ENCODE measurements at places on chromosomes 6 and 20.

- no peak for DNase-seq
Measured at GRCh38 chr20:55684578-55684977, 320.7 kb downstream of the CBLN4 start.

GRCh38 chr6:4253604-4254231, 118.3 kb upstream of the ECI2 start:
- no peak for DNase-seq

DNA sequence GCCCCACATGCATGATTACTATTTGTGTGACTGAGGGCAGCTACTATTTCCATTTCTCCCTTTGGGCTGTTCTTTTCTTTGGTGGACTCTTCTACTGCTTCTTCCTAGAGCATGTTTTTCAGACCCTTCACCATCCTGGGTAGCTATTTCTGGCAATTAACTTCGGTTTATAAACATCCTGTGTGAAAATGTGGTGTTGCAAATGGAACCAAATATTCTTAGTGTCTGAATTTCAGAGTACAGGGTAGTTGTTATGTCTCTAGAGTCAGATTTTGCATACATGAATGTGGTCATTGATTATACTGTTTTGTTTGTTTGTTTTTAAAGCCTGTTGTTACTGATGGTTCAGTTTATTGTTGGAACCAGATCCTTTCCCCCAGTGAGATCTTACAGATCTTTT, 49.7 kb downstream of the PROKR2 start:
- no peak for DNase-seq

DNA sequence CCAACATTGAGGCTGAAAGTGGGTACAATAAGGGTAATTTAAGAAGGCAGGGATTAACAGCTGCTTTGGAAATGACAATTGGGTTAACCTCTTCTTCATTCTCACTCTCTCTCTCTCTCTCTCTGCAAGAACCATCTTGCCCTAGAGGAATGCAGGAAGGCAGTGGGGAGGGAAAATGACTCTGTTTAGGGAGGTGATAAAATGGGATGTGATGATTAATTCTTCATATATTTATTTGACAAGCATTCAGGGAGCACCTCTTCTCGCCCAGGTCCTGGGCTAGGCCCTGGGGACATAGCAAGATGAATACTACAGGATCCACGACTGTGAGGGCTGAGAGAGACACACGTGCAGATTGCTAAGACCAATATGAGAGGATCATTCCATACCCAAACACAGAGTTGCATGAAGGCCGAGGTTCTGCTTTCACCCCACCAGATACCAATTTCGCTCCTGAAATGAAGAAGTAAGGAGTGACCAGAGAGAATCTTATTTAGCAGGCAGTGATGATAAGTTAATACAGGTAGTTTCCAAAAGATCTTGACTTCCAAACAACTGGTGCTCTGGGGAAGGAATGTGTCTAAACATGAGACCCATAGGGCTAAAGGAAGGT, 13.3 kb upstream of the PTPN1 start:
- no peak for DNase-seq

GRCh38 chr6:156425359-156426020, 351.7 kb upstream of the ARID1B start:
- DNase-seq = no peak

DNA sequence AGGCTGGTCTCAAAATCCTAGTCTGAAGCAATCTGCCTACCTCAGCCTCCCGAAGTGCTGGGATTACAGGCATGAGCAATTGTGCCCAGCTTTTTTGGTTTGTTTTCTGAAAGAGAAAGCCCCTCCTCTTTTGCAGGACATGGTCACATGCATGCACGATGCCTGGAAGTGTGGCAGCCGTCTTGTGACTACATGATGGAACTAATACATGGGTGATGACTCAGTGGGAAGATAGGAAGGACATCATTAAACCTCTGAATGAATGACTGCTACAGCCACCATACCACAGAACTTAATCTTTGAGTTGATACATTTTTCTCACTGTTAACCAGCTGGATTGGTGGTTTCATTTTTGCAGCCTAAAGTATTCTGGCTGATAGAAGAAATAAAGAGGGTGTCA, 13.4 kb upstream of the CTNNBL1 start:
- no peak for DNase-seq

GRCh38 chr6:20243288-20243687, 31.0 kb upstream of the MBOAT1 start:
- DNase-seq = no peak

DNA sequence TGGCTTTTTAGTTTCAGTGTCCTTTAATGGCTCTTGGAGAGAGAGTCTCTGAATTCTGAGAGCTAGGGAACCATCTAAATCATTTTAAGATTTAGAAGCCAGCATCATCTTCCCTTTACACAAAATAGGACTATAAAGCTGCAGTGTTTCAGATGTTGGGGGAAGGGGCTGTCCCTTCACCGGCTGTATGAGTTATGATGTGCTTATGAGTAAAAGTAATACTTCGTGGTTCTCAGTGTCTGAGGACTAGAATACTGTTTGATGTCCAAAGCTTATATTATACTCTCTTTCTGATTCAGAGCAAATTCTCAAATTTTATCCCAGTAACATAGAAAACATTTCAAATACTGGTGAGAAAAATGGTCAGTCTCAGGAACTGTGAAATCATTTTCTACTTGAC, 63.5 kb upstream of the FAM8A1 start:
- no peak for DNase-seq

DNA sequence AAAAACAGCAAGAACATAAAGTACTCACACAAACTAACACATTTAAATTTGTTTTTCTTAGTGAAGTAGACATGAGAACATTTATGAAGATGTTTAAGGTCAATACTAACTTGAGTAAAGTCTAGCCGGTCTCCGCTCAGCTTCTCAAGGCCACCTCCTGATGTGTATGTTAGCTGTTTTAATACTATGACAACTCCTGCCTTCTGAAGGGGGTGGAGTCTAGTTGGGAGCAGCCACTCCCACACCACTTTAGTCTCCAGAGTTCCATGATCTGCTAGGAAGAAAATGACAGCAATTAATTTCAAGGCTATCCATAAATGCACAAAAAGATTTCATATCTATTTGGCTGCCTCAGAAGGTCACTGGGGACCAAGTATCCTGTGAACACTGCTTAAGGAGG, at the start of gene GSTA3:
Gene GSTA3 (minus strand): TSS at position 168 of the 400 bp plus-strand sequence. CDS start 3,864 bp downstream, outside the sequence.
- no peak for DNase-seq

- no peak for DNase-seq
Measured at GRCh38 chr6:119713903-119714302, 364.3 kb upstream of the MAN1A1 start.

DNA sequence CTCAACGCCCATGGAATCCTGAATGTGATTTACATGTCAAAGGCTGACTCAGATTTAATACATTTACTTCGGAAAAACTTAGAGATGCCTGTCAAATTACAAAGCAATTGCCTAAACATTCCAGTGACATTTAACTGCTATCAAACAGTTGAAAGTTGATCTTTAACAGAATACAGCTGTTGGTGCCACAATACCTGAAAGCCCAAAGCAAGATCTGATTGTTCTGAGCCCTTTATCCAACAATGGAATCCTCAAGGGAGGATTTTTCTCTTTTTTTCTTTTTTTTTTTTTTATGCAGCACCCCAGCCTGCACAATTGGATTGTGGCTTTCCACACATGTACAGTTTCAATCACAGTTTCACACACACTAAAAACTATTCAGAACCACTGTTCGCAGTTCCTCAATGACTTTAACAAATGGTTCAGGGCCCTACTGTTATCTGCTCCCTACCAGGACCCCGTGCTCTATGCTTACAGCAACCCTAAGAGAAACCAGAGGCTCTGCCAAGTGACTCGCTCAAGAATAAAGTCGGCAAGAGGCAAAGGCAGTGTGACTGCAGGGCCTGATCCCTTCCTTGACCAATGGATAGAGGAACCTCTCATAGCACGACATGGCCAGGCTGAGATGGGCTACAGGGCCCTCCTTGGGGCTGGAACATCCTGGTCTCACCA, 33.3 kb downstream of the EPB41L2 start:
- no peak for DNase-seq

DNA sequence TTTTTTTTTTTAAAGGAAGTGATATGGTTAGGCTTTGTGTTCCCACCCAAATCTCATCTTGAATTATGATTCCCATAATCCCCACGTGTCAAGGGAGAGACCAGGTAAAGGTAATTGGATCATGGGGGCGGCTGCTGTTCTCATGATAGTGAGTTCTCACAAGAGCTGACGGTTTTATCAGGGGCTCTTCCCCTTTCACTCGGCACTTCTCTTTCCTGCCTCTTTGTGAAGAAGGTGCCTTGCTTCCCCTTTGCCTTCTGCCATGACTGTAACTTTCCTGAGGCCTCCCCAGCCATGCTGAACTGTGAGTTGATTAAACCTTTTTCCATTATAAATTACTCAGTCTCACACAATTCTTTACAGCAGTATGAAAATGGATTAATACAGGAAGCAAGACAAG, 64.3 kb downstream of the ZFP64 start:
- DNase-seq = no peak

DNA sequence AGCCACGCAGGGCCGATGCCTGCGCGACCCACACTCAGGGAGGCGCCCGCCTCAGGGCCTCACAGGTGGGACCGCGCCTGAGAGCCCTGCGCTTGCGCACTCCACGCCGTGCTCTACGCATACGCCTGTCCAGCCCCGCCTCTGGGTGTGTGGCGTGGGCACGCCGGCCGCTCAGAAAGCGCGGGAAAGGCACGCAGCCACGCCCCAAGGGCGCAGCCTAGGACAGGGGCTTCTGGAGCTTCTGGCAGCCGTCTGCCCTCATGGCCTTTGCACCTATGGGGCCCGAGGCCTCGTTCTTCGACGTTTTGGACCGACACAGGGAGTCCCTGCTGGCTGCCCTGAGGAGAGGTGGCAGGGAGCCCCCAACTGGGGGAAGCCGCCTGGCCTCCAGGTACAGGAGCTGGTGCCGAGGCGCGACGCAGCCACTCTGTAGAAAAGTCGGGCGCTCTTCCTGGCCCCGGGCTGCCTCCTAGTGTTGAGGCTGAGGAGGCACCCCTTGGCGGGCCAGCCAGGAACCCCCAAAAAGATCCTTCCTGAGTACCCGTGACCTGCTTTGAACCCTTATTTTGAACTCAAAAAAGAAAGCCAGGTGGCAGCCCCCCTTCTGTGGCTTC, at the start of gene SPO11:
Gene SPO11 (plus strand): TSS at position 196 of the 614 bp plus-strand sequence. CDS start 65 bp downstream, at position 261.
- no peak for DNase-seq

DNA sequence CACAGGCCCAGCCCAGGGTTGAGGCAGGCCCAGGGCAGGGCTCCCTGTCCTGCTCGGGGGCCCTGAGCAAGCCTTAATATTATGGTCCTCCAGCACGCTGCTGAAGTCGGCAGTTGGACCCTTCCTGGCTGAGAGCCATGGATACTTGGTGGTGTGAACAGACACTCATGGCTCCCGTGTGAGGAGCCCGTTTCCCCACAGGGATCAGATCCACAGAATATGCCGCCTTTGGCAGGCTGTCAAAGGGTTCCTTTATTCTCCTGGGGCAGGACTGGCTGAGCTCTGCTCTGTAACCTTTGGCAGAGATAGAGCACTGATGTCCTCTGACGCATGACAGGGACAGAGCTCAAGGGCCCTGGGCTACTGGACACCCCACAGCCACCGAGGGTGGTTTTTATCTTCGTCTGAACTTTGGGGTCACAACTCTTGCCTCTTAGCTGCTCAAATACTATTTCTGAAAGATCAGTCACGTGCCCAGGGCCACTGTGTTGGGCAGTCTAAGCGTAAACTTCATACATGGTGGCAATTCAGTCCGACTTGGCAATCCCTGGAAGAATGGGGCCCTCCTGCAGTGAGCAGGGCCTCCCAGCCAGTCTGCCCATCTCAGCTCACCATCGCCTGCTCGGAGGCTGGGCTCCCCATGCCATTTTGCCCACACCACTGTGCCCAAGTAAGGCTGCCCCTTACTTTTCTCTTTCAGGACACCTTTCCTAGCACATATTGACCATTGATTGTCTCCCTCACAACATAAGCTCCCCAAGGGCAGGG, 49.1 kb downstream of the TTI1 start:
- DNase-seq = no peak

- DNase-seq = no peak
Measured at GRCh38 chr20:18637224-18637623, 49.4 kb downstream of the DTD1 start.

DNA sequence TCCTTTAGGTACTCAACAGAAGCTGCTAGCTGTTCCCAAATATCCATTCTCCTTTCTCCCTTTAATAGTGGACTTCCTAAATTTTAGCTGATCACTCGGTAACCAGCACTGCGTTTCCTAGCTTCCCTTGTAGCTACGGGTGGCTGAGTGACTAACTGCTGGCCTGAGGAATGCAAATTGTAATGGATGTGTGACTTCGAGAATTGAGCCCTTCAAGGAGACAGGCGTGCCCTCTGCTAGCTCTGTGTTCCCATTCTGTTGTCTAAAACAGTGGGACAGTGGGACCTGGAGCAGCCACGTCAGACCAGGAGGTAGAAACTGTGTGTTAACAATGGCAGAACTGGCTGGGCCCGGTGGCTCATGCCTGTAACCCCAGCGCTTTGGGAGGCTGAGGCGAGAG, 56.5 kb downstream of the SCML4 start:
- DNase-seq = no peak

DNA sequence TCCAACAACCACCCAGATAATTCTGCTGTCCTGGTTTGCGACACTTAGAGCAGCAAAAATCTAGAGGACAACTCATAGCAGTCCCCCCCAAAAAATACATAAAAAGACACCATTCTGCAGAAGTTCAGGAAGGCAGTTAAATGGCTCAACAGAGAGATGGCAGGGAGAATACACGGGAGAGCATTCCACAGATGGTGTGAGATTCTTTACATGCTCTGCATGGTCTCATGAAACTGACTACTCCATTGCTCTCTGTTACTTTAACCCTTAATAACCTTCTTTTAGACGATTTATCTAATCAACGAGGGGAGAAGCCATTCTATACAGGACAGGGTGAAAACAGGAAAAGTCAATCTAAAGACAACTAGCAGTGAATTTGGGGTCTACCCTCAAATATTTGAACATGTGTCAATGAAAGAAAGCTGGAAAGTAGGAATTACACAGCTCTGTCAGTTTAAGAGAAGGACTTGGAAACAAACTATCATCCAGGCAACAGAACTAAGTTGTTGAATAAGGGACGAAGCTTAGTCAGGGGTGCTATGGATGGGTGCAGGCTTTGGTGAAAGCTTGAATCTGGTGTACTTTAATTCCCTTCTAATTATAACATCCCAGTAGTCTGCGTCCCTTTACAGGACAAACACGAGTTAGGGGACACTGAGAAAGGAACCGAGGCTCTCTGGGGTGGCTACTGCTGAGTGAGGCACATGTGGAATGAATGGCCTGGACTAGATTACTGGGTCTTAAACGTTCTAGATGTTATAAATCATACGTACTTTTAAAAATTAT, 5.1 kb downstream of the PERP start:
- no peak for DNase-seq

GRCh38 chr6:11798096-11798495, 19.5 kb upstream of the ADTRP start:
- DNase-seq = no peak

- DNase-seq = no peak
Measured at GRCh38 chr20:46299078-46299477, 9.2 kb downstream of the CDH22 start.

DNA sequence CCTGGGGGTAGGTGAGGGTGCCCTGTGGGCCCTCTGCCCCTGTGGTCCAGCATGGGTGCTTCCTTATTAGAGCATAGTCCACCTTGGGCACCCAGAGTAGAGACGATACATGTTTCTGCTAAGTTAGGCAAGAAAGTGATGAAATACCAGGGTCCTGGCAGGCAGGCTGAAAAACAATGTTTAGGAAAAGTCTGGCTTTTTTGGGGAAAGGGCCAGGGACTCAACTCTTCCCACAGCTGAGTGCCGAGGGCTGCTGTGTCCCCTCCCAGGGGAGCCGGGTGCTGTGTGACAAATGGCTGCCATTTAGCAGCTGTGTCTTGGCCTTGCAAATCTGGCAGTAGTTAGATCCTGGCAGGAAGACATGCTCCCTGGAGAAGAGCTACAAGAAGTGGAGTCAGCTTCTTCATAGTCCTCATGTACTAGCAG, 61.5 kb downstream of the RREB1 start:
- DNase-seq = peak; percentile 83

- DNase-seq = no peak
Measured at GRCh38 chr6:67687396-67687795, 947.7 kb upstream of the ADGRB3 start.
